ENCODE measurements at places on chromosomes 7 and 10.

DNA sequence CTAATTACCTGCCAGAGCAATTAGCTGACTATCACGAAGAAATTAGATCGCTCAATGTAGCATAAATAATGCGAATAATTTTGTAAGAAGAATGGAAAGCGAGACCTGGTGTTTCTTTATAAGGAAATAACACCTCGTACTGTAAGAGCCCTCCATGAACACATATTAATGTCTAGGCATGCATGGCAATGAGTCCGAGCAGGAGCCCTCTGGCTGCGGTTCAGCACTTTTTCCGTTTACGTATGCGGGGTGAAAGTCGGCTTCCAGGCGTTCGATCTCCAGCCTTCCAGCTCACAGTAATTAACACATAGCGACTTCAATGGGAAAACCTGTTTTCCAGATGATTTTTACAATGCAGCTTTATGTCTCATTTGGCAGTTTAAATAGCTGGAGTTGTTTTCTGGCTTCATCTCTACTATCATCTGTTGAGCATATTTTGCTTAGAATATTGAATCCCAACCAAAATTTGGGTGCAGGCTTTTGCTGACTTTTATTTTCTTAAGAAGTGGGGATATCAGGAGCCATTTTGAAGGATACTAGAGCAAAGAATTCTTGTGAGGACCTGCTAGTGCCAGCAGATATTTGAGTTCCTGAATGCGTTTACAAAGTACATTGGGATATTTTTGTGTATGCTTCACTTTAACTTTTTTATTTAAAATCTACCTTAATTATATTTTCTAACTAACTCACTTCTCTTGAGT is 7.2 kb upstream of the SP8 start:
- no peak for DNase-seq

- DNase-seq: no peak
Observed at GRCh38 chr10:124977648-124978375, 35.9 kb downstream of the ZRANB1 start.

- DNase-seq: no peak
Observed at GRCh38 chr7:25288556-25289307, 60.4 kb upstream of the NPVF start.

- DNase-seq: no peak
Observed at GRCh38 chr10:20173046-20173445, 356.8 kb downstream of the PLXDC2 start.

DNA sequence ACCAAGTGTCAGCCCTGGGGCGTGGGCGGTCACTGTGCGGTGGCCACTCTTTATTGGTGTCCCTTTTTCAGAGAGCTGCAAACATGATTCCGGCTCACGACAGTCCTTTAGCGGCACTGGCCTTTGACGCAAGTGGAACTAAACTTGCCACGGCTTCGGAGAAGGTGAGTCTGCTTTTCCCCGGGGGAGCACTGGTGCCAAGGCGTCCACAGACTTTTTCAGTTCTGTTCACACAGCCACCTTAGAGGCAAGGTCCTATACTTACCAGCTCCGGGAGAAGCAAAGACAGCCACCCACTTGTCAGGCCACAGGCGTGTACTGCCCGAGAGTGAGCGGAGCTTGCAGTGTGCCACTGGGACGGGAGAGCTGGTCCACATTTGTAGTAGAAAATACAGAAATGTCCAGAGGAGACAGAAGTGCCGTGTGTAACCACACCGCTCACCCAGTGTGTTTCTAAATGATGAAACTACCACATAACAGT is 27.9 kb downstream of the WIPI2 start:
- DNase-seq: no peak

GRCh38 chr7:149751043-149751775 is 22.2 kb downstream of the ZNF467 start:
- no peak for DNase-seq

- DNase-seq: no peak
Observed at GRCh38 chr10:97865488-97865887, 15.8 kb downstream of the GOLGA7B start.

DNA sequence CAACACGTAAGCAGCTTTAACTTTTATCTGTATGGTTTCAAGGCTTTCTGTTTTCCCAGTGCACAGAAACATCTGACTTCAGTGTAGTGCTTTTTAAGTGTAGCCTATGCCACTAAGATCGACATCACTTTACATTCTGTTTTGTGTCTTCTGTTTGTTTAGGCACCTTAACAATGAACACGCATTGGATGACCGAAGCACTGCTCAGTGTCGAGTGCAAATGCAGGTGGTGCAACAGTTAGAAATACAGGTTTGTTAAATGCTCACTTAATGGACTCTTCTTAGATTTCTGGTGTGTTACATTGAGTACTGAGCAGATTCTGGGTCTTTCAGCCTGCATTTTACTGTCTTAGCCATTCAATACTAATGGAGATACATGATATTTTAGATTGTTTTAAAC is 237.4 kb downstream of the FOXP2 start:
- DNase-seq: no peak

- no peak for DNase-seq
Observed at GRCh38 chr10:93873420-93874115, 20.2 kb upstream of the SLC35G1 start.

- DNase-seq: no peak
Observed at GRCh38 chr7:128017460-128017859, 13.8 kb downstream of the LRRC4 start.

DNA sequence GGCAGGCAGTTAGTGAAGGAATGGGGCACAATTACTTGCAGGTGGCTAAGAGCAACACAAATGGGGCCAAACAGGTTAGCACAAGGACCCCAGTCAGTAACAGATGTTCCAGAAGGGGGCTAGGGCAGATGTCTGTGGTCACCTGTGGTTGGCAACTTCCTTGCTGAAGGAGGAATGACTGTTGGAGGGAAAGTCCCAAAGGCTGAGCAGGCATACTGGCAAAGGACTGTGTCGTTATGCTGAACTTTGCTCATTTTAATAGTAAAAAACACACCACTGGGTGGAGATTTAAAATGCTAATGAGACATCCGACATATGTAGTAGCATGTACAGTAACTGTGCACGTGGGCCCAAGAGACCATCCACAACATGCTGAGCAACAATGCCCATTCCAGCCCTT is 511.6 kb downstream of the CALN1 start:
- no peak for DNase-seq

DNA sequence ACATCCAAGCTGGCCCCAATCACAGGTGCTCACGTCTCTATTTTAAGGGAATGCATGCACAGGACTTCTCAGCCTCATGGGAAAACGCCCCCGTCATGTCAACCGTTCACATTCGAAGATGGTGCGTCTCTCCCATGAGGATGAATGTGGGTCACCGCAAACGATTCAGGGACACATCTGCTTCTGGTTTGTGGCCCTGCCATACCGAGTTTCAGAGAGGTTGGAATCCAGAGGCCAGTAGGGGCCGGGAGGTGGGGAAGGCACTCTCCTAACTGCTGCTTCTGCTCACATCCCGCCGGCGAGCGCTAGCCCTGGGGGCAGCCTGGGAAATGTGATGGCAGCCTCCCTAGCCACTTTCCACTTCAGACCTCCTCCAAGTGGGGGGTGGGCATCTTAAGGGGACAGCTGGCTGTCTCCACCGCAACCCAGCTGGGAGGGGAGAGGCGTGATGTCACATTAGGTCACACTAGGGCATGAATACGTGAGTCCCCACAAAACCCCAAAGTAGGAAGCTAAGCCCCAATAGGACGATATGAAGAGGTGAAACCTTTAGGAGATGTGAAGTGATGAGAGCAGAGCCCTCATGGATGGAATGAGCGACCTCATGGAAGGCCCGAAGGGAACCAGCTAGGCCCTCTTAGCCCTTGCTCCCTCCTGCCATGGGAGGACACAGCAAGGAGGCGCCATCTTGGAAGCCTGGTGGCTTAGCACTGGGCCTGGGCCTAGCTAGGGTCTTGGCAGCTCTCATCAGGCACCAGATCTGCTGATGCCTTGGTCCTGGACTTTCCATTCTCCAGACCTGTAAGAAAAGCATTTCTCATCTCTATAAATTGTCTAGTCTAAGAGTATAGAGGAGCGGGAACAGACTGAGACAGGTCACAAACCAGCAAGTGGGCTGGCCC is 107.8 kb downstream of the TCERG1L start:
- DNase-seq: no peak

GRCh38 chr10:106175760-106176377 is 988.6 kb downstream of the SORCS1 start:
- no peak for DNase-seq

DNA sequence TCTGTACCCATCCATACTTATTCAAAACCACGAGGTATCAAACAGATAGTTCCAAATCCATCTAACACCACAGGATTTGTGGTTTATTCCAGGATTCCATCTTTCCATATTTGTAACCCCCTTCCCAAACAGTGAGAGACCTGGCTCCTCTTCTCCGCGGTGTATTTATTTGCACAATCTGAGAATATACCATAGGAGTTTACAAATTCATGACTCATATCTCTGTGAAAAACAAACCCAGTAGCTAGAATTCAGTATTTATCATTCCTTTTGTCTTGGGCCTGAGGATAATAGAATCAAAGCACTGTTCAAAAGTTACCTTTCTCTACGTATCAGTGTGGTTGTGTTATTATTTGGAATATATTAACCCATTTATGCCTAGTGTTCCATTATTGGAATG is 31.9 kb downstream of the PDSS1 start:
- no peak for DNase-seq

- no peak for DNase-seq
Observed at GRCh38 chr7:79118143-79118542, 335.3 kb downstream of the MAGI2 start.

Data from WERI-Rb-1 (cell line).